AG04450 (cell line): ENCODE measurements at places on chromosomes 5 and 9.

DNA sequence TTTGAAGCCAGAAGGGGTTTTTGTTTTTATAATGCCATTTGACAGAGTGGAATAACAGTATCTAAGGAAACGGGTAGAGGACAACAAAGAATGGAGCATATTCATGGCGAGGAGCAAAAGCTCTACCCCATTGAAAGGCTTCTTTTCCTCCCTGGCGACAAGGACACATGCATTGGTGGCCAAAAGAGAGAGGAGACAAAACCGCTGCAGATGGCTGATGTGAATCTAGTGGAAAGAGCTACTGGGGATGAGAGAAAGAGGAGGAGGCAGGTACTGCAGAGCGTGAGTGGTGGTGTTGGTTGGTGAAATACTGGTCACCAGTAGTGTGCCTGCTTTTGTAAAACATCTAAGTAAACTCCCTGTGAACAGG, 491 bp downstream of the APC start:
- DNase-seq, result no peak

DNA sequence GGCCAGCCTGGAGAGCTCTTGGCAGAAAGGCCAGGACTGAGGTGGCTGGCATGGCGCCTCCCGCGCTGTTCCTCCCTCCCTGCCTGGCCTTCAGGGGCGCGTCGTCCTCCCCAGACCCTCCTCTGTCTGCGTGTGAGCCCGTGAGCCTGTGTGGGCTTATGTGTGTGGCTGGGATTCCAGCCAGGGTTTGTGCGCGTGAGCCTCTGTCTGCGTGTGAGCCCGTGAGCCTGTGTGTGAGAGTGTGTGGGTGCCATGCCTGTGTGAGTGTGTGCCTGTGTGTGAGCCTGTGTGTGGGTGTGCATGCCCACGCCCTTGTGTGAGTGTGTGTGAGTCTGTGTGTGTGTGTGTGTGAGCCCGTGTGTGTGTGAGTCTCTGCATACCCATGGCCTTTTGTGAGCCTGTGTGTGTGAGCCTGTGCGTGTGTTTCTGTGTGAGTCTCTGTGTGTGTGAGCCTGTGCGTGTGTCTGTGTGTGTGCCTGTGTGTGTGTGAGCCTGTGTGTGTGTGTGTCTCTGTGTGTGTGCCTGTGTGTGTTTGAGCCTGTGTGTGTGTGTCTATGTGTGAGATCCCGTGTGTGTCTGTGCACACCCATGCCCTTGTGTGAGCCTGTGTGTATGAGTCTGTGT, 13.0 kb downstream of the RXRA start:
- DNase-seq, result no peak

DNA sequence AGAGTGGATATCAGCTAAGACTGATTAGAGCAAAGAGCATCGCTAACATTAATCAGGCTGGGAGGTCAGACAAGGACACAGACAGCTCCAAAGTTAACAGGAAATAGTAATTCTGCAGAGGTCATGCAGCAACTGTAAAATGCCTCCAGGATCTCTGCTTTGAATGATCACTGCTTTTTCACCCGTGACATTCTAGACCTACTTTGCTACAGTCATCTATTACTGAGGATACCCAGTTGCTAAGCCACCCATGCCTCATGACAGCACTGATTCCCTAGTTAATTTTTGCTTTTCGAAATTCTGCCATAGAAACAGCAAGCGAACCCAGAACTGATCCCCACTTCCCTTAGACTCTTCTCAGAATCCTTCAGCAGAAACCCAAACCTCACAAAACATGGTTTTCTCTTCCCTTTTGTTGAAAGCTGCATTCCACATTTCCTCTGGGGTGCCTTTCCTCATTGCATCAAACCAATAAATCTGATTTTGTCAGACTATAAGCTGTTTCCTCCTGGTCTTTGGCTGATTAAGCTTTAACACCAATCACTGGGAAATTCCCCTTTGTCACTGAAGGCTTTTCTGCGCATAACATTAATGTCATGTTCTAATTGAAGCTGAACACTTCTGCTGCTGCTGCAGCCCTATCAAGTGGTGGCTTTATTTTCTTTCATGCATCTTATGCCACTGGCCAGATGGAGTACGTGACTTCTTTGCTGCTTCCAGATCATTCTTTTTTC, 201.1 kb upstream of the CHD1 start:
- no peak for DNase-seq

DNA sequence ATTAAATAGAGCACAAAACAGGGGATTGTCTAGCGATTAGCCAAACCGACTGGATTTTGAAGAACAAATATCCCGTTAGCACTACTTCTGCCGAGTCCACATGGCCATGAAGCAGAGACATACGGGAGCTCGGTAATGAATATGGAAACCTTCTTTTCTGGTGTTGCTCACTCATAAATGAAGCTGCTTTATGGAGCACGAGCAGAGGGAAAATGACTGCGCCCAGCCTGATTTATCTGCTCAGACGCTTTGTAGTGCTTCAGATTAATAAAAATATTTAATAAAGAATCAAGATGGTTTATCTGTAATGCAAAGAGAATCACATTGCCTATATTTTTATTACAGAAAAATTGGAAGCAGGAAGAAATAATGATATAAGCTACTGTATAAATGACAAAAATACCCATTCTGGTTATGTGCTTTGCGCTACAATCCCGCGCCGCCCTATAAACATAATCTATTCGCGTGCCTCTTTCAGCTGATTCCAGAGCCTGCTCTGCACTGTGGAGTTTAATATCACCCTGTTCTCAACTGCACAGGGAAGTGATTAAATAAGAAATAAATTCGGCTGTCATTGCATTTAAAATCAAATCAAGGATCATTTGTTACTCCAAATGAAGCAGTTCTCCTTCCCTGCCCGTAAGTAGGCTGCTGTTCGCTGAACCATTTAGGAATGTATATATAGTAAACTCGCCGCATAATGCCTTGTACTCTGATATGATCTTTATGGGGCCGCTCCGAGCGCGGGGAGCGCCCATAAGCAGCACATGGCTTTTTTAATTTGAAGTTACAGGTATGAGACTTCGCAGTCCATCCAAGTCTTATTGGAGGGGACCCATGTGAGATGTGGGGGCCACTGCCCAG, 22.3 kb upstream of the UBAC1 start:
- no peak for DNase-seq

DNA sequence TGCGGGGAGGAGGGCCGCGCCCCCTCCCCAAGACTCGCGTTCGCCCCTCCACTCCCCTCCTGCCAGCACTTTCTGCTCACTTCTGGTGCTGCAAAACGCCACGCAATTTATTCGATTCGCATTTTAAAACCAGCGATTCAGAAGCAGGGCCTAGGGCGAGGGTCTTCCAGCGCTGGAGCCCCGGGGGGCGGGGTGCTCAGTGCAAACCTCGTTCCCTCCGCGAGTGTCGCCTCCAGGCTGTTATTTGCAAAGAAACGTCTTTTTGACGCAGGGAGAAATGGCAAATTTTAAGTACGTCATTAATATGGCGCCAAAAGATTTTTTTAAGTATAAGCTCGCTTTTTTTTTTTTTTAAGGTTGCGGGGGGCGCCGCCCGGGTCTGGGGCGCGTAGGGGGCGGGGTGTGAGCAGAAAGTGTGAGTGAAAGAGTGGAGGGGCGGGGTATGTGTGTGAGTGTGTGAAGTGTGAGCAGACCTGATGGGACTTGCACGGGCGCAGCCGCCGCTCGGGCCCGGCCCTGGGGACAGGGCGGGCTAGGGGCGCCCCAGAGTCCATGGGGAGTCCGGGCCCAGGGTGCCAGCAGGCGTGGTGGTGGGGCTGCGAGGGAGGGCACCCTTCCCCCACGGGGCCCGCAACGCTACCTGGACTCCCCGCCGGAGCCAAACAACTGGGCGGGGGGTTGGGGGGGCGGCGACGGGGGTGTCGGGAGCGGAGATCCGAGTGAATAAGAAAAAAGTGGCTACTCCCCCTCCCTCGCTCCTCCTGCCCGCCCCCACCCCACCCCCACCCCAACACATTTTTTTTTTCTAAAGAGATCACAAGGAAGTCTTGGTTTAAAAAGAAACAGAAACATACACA, at the start of gene JADE2:
TSS of gene JADE2 (plus strand) at position 845 of the 857 bp plus-strand sequence. CDS start 10,188 bp downstream, outside the sequence.
- no peak for DNase-seq

DNA sequence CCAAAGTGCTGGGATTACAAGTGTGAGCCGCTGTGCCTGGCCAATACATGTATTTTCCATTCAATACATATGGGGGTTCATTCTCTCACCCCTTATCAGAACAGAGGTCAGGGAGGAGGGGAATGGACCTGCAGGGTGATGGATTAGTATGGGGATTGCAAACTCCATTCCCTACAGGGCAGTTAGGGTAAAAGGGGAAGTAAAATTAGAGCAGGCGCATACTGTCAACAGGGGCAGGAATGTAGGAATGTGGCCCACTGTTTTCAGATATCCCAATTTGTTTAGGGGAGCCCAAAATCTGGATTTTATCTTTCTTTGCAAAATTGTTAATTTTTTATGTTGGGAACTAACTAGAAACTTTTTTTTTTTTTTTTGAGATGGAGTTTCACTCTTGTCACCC, 46.4 kb upstream of the SLC44A1 start:
- DNase-seq, result no peak

GRCh38 chr5:57779383-57780223, 297.0 kb upstream of the ACTBL2 start:
- peak; percentile 57 for DNase-seq

- DNase-seq, result no peak
Observed at GRCh38 chr9:81915801-81916505, 12.3 kb upstream of the SPATA31D4 start.

DNA sequence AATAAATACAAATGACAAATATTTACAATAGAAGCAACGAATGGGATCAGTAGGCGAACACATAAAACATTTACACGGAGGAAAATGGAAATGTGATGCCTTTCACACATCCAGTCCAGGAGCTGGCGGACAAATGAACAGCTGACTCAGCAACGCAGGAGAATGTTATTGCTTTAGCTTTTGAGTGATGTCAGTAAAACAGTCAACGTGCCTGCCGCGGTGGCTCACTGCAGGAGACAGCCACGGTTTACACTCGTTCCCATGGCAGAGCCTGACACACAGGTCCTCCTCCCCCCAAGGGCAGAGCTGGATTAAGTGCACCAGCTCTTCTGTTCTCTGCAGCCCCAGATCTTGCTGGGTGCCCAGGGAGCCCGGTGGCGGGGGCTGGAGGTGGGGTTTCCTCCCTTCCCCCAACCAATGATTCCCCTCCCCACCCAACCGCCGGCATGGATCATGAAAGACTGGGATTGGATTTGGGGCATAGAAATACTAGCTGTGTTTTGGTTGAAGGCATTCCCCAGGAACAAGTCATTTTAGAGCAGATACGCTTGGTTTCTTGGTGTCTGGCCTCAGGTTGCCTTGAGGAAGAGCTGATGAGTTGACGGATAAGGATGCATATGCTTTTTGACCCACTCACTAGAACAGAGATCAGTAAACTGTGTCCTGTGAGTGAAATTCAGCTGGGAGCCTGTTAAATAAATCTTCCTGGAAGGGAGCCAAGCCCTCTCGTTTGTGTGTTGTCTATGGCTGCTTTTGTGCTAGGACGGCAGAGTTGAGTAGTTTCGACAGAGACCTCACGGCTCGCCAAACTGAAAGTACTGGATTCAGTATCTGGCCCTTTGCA, 12.5 kb downstream of the STC2 start:
- DNase-seq, result peak; percentile 67

DNA sequence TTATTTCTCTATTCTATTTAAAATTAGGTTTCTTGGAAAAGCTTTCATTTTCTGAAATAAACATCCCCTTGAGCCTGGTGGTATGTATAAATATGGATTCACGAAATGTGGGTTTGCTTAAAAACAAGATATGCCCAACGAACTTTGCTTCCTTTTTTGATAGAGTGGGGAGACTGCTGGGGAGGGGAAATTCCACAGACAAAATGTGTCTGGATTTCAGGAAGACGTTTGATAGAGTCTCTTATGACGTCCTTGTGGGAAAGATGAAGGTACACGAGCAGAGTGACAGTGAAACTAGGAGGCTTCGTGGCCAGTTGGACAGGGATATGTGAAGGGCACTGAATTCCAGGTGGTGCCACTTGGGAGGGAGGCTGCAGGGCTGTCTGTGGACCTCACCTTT, 84.5 kb upstream of the RPS23 start:
- no peak for DNase-seq

DNA sequence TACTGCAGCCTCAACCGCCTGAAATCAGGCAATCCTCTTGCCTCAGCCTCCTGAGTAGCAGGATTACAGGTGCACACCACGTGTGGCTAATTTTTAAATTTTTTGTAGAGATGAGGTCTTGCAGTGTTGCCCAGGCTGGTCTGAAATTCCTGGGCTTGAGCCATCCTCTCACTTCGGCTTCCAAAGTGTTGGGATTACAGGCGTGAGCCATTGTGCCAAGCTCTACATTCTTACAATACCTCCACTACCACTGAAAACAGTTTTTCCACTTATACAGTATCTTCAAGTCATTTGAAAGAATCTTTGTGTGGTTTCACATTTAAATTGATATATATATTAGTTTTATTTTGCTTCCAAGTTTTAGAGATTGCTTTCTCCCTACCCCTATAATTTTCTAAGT, 42.6 kb downstream of the LARP1 start:
- DNase-seq, result no peak

- no peak for DNase-seq
Observed at GRCh38 chr9:132288361-132288760, 66.4 kb downstream of the SETX start.

DNA sequence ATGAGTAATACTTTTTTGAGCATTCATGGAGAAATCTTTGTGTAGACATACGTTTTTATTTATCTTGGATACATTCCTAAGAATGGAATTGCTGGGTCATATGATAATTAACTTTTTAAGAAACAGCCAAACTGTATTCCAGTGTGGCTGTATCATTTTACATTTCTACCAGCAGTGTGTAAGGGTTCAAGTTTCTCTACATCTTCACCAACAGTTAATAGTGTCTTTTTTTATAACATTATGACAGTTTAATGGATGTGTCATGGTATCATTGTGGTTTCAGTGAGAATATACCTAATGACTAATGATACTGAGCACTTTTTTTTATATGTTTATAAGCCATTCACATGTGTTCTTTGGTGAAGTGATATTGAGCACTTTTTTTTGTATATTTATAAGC, 52.4 kb downstream of the NIPBL start:
- peak; percentile 18 for DNase-seq

- peak; percentile 36 for DNase-seq
Observed at GRCh38 chr9:134496413-134497282, 145.0 kb upstream of the COL5A1 start.

- no peak for DNase-seq
Observed at GRCh38 chr5:14850419-14851049, 21.0 kb downstream of the ANKH start.

- DNase-seq, result no peak
Observed at GRCh38 chr9:20580673-20581072, 41.6 kb downstream of the MLLT3 start.

- no peak for DNase-seq
Observed at GRCh38 chr5:115329475-115329874, 33.0 kb upstream of the CCDC112 start.

DNA sequence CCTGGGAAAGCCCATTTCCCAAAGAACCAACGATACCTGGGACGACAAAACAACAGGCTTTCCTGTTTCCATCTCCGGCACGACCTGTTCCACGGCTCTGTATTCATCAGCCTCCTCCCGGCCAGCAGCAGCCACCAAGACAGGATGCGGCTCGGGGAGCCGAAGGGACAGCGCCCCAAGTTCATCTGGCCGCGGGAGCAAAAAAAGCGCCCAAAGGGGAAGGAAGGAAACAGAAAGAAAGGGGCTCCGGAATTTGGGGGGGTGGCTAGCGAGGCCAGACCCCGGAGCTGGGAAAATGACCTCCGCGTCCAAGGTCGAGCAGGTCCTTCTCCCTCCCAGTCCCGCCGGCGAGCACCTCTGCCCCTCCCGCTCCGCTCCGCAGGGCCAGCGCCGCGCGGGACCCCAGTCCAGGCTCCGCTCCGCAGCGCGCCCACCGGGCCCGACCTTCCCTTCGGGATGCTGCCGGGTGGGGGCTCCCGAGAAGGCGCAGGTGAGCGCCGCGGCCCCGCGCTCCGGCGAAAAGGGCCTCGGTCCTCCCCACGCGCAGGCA, 608 bp downstream of the ELOVL7 start:
- no peak for DNase-seq

GRCh38 chr9:89760123-89760522, 155.3 kb downstream of the GADD45G start:
- DNase-seq, result no peak
